Cortex of kidney (tissue), 1 donor: ENCODE measurements at places on chromosomes 16 and 17.

DNA sequence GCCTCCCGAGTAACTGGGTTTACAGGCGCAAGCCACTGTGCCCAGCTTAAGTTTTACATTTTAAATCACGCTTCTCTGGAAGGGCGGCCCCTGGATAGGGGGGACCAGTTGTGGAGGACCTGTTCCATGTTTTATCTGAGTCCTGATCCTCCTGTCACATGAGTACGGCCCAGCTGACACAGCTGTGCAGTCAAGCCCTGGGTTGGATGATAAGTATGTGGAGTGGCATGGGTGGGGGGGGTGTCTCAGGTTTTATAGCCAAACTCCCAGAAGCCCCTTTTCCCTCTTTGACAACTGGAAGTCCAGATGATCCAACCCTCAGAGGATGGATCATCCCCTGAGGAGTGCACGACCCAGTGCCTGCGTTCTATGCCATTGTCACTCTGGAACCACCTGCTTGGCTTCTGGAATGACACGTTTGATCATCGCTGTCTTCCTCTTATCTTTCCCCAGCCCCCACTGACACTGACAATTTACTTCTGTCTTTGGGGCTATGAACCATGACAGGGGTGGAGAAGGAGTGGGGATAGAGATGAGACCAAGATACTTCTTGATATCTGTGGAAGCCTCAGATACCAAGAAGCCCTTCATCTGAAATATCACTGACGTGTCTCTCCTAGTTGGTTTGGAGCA, 191.2 kb downstream of the MSI2 start:
- no peak for DNase-seq

DNA sequence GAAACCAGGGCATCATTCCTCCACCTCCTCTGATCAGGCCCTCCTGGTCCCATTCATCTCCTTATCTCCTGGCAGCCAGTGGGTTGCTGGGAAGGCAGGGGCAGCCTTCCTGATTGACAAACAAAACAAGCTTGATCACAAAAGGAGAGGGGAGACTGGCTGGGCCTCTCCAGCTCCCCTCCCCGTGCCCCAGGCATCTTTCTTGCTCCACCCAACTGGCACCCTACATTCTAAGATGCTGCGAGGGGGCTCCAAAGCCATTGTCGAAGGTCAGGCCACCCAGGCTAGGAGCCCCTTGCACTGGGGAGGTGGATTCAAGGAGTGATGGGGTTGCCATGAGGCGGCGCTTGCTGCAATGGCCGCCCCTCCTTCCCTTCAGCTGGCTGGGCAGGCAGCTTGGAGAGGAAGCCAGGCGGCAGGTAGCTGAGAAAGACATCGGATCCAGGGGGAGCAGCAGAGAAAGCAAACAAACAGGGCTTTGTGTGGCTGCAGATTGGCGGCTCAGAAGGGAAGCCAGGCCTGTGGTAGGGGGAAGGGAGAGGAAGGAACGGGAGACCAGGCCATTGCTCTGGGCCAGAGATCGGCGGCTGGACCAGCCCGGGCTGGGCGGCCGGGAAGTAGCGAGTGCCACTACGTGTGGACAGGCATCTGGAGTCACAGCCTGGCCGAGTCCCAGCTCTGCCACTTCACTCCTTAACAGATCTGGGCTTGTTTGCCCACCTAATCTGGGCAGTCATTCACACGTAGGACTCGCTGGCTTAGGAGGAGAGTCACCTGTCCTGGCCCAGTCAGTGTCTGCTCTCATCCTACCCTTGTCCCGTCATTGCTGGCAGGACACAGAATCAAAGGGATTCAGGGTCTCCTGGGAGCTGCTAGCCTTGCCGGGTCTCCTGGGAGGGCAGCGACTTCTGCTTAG, 12.3 kb downstream of the RAI1 start:
- no peak for DNase-seq

GRCh38 chr17:48571024-48571818, 6.9 kb downstream of the HOXB4 start:
- DNase-seq, result no peak

DNA sequence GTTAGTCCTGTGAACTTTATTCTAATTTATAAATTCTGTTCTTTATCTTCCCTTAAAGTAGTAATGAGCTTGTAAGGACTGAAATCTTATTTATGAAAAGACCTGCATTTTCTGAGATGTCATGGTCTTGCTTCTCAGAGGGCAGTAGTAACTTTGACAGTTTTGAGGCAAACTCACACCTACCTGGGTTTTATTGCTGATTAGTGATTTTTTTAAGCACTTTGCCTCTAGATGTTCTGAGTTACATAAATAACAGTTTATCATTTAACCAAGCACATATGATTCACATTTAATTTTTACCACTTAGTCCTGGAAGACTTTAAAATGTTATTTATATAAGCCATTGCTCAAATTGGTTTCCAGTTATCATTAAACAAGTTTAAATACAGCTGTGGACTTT, 10.7 kb downstream of the DUSP14 start:
- no peak for DNase-seq

DNA sequence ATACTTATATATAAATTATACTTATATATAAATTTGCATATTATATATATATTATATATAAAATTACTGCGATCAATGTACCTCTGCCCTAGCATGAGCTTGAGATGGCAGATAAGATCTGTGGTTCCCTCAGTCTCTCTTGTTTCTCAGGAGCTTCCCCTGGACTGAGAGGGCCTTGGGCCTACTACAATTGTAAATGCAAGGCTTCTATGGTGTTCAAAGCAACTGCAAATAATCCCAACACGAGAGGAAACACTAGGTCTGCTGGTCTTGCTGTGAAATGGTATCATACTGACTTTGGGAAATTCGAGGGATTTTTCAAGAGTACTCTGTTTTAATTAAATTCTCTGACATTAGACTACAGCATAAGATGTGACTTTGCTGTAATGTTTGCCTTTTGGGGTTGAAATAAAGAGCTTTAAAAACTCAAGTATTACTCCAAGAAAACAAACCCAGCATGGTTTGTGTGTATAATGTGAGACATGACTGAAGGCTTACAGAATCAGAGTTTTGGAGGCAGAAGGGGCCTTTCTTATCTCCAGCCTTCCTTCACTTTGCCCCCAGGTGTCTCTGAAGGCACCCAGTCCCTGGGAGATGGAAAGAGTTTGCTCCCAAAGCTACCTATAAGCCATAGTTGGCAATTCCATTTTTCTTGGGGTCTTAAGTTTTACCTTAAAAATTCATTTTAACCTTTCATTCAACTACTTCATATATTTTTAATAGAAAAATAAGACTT, 24.2 kb downstream of the ACSM1 start:
- DNase-seq, result no peak

DNA sequence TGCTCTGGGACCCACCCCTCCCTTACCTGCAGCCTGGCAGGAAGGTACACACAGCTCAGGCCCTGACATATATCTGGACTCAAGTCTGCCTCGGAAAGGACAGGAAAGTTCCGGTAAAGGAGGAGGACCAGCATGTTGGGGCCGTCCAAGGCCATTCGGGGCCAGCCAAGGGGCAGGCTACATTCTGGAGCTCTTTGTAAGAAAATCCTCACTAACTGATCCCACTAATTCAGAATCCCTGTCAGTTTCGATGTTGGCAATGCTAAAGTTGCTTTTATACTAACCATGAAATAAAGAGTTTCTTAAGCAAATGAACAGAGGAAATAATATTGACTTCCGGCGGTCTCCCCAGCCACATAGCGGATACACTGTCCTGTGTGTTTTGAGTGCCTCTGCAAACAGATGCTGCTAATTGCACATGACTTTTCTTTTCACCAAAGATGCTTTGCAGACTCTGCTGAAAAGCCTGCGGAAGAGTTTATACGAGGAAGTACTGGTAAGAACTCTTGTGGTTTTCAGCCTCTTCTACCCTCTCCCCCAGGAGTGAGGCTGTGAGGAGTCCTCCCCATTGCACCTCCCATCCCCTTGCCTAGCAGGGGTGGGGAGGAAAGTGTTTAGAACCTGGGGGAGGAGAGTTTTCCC, 54.8 kb downstream of the PLXDC1 start:
- no peak for DNase-seq

DNA sequence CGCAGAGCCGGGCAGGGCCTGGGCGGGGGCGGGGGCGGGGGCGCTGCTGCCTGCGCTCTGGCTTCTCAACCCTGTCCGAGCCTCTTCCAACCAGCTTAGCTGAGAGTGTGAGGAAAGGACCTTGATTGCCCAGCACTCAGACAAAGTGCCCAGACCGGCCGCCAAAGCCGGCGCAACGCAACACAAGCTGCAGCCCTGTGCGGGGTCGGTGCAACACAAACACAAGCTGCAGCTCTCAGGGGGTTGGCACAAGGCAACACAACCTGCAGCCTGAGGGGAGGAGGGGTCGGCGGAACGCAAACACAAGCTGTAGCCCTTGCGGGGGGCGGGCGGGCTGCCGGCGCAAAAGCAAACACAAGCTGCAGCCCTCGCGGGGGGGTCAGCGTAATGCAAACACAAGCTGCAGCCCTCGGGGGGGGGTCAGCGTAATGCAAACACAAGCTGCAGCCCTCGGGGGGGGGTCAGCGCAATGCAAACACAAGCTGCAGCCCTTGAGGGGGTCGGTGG, 60.0 kb downstream of the KLHDC4 start:
- no peak for DNase-seq

- no peak for DNase-seq
Measured at GRCh38 chr16:78506367-78507193, 407.1 kb downstream of the WWOX start.

- DNase-seq, result no peak
Measured at GRCh38 chr17:82231562-82232321, 2.9 kb downstream of the SLC16A3 start.

DNA sequence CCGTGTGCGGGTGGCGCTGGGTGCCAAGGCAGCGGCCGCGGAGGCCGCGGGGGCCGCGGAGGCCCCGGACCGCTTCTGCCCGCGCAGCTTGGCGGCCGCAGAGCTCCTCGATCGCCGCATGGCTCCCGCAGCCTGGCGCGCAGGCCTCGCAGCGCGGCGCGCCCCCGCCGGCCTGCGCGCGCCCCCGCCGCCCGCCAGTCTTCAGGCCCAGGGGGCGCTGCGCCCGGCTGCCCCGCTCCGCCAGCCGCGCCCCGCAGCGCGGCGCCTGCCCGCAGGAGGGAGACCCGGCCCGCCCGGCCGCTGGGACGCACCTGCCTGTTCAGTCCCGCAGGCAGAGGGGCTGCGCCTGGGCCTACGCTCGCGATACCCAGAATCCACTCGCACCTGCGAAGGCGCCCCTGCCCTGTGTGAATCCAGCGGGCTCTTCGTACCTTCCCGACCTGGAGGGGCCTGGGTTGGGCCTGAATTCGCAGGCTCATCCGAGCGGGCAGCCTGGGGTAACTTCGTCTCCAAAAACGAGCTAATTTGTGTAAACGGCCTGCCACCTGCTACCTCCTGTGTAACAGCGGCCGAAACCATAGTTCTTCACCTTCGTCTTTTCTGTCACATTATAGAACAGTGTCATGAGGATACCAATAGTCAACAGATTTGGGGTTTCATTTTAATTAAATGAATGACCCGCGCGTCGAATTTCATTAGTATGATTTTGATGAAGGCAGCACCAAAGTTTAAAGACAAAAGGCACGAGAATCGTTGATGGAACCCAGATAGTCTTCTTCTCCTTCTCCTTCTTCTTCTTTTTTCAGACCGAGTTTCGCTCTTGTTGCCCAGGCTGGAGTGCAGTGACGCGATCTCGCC, at the start of gene CENPV:
CENPV (minus strand) TSS at position 153 of the 858 bp plus-strand sequence; CDS start at position 120, 33 bp downstream.
- no peak for DNase-seq

DNA sequence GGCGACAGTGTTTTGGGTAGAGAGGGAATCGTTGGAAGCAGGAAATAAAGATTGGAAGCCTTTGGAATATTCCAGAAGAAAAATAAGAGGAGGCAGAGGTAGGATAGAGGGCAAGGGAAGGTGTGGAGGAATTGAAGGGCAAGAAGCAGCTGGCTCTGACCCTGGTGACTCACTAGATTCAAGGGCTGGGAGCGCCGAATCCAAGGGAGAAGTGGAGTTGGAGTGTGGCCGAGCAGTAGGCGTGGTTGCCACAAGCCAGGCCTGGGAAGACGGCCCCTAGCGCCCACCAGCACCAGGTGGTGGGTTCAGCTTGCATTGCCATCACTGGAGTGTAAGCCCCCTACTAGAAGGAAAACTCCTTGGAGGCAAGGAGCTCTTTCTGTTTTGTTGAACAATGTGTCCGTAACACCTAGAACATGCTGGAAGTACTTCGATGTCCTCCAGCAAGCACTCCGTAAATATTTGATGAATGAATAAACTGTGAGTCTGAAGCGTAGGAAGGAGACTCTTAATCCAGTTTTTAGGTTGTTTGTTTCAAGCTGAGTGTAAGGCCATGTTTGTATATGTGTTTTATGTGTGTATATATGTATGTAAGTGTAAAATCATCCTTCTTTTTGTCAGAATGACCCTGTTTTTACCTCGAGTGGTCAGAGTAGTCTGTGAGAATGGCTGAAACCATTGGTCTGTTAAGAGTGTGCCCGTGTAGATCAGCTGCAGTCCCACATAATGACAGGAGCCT, 139.5 kb downstream of the CMIP start:
- DNase-seq, result no peak

DNA sequence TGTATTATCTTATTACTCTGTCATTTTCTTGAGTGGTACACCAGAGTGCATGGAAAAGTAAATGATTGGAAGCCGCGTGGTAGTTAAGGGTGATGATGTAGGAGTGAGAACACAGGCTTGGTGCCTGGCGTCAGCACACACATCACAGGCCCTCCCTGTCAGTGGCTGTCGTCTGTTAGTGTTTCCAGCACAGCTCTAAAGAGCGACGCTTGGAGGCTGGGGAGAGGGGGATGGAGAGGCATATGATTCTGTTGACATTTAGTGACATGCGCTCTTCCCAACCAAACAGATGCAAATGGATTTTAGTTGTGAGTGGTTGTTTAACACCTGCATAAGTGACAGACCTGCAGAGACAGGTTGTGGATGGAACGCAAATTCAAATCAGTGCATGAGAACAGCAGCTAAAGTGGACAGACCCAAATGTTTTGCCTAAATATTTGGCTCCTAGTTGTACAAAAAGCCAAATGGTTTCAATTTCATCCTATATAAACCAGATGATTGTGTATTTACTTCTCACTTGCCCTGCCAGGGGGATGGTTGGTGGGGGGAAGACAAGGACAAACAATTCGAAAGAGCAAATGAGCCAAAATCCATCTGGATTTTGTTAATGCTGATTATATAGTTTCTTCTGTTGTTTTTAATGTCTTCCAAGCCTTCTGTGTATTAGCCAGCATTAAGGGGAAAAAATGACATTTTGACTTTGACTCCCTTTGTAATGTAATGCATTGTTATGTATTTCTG, 222.3 kb downstream of the WWOX start:
- no peak for DNase-seq

DNA sequence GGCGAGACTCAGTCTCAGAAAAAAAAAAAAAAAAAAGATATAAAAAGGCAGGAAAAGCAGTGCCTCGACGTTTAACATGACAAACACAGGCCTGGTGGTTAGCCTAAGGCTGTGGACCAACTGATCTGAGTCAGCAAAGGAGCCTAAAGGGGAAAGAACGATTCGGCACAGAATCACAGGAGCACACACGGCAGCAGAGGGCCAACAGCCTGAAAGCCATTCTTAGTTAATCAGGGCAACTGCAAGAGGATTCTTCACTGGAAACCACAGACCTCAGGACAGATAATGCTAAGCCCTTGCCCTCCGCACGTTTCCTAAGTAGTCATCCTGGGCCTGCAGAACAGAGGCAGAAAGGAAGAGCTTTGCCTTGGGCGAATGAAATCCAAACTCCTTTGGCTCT, 14.7 kb downstream of the TMEM11 start:
- DNase-seq, result no peak

- no peak for DNase-seq
Measured at GRCh38 chr17:81460856-81461460, 51.6 kb downstream of the ACTG1 start.

GRCh38 chr16:89363621-89364393, 126.6 kb downstream of the ANKRD11 start:
- no peak for DNase-seq
